ENCODE measurements at places on chromosomes 3 and 15. TPM values are rescaled to one million over a fixed set of nuclear protein-coding genes. Genes with fewer than 3 reads are reported as not detected.

The TNFAIP8L3 gene
- total RNA-seq, result 10.7 TPM

The P2RY14 gene
- not detected for total RNA-seq

The DPPA2 gene
- total RNA-seq, result not detected

The MAP6D1 gene
- total RNA-seq, result 0.51 TPM

DNA sequence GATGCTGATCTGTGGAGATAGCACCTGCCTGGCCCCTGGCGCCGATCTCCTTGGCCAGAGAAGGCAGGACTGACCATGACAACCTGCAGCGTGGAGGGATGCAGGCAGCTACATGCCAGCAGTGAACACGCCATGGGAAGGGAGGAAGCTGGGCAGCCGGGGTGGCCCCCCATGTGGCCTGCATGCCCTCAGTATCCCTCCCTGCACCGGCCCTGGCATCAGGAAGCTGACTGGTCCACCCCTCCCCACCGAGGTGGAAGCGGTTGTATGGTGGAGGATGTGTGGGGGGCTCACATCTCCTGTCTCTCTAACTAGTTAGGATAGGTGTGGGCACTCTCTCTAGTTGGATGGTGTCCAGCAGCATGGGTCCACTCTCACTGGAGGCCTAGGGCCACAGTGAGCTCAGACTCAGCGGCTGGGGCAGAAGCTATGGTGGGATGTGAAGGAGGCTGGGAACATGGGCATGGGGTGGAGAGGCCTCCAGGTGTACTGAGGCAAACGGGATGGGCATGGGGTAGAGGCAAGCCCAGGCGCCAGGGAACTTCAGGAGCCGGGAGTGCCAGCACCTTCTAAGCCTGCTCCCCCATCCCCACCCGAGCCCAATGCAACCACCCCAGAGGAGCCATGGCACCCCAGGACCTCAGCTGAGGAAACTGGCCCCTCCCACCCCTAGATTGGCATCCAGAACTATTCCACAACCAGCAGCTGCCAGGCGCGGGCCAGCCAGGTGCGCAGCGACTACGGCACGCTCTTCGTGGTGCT is 1.8 kb upstream of the ABTB1 start:
- no peaks in the 10 kb centered on the region for H3K36me3 ChIP-seq
- no peaks in the 10 kb centered on the region for H3K27me3 ChIP-seq
- DNase-seq, result no peak
- no peak overlapping the region for H3K4me3 ChIP-seq
- no peaks in the 10 kb centered on the region for H3K4me1 ChIP-seq
- no peak overlapping the region for H3K27ac ChIP-seq

The WWTR1 gene
- 13.7 TPM for total RNA-seq

The CLDN16 gene
- under 0.01 TPM for total RNA-seq

- peak; percentile 61 for DNase-seq
- H3K27ac ChIP-seq, result no peak overlapping the region
- H3K4me3 ChIP-seq, result no peak overlapping the region
These were observed 6.8 kb upstream of the MFSD1 start for GRCh38 chr3:158794936-158795518.

- no peak overlapping the region for H3K4me3 ChIP-seq
- H3K27ac ChIP-seq, result no peak overlapping the region
- H3K36me3 ChIP-seq, result no peaks in the 10 kb centered on the region
- H3K4me1 ChIP-seq, result no peaks in the 10 kb centered on the region
- peak; percentile 76 for DNase-seq
- H3K27me3 ChIP-seq, result no peaks in the 10 kb centered on the region
These were observed 21.1 kb downstream of the GAP43 start for GRCh38 chr3:115644391-115644790.

The MORC1 gene
- not detected for total RNA-seq

DNA sequence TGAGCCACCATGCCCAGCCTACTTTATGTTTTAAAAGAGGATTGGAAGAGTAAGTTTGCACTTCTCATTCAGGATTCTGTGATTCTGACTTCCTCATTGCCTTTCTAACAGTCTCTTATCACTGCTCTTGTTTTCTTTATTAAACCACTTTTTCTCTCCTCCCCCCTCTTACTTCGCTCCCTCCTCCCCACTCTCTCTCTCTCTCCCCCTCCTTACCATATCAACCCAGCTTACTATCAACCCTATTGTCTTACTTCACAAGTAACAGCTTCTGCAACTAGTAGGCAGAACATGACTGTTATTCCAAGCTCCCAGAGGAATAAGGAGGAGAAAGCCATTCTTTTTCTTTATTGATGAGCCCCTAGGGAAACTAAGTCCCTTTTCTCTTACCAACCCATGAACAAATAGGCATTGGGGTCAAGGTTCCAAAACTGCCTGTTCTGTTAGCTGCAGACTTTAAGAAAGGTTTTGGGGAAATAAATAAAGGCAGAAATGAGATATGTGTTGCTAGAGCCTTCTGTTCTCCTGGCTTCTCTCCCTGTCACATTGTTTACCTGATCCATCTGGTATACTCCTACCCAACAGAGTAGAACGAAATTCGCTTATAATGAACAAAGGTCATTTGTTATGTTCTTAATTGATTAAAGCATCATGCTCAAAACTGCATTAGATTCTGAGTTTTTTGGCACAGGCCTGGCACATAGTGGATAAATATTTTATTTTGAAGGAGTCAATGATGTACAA is 56.4 kb upstream of the RASGRP1 start:
- no peak overlapping the region for H3K27ac ChIP-seq
- no peaks in the 10 kb centered on the region for H3K4me1 ChIP-seq
- peaks cover 8% of the 10 kb centered on the region for H3K27me3 ChIP-seq
- H3K4me3 ChIP-seq, result no peak overlapping the region

The LXN gene
- 168 TPM for total RNA-seq

The KNG1 gene
- total RNA-seq, result not detected

DNA sequence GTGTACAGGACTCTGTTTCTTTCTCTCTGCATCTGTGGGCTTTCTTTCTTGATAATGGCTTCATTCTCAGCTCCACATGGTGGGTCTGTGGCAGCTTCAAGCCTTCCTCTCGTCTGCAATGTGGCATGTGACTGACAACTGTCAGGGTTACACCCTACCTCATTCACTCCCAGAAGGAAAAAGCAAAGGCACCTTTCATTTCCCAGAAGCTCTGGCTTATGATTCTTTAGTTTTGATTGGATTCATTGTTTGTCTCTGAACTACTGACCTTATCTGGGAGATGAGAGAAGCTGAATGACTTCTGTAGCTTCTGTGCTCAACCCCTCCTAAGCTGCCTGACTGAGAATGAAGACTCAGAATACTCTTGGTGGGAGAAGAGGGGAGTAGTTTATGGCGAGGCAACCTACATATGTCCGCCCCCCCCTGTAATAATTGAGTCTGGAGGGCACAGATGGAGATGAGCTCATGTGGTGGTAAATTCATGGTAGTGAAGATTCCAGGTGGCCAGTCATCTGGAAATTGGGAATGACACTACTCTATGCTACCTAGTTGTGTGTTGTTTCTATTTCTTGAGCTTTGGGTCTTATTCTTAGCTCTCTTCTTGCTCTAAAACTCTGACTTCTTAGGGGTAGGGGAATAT is 38.4 kb downstream of the KCNAB1 start:
- H3K36me3 ChIP-seq, result no peaks in the 10 kb centered on the region
- peaks cover 2% of the 10 kb centered on the region for H3K27me3 ChIP-seq
- DNase-seq, result no peak
- H3K27ac ChIP-seq, result no peak overlapping the region
- H3K4me1 ChIP-seq, result no peaks in the 10 kb centered on the region

The BUB1B gene
- total RNA-seq, result 5.4 TPM

Data from fibroblast of lung (primary cell).